Bladder microvascular endothelial cell (primary cell): ENCODE measurements at places on chromosomes 3 and 15. TPM values are rescaled to one million over a fixed set of nuclear protein-coding genes. Genes with fewer than 3 reads are reported as not detected.

The SLC6A11 gene
- not detected in 2 replicates for total RNA-seq

The CYP1A1 gene
- total RNA-seq, result 22.8 and 31.5 TPM in 2 replicates

The SEMA3G gene
- 6.8 and 83.5 TPM in 2 replicates for total RNA-seq

The TNFAIP8L3 gene
- 9.7 and 46.1 TPM in 2 replicates for total RNA-seq

The FAM107A gene
- 1.8 and 13.9 TPM in 2 replicates for total RNA-seq

The TSEN2 gene
- total RNA-seq, result 7.0 and 15.4 TPM in 2 replicates

The IQCF5 gene
- total RNA-seq, result not detected in 2 replicates

The ANKUB1 gene
- total RNA-seq, result not detected in 2 replicates

The CCR3 gene
- not detected in 2 replicates for total RNA-seq

The VIPR1 gene
- 0.25 TPM in 1 of 2 replicates, not detected in the other for total RNA-seq

The GOLGA8G gene
- not detected in 2 replicates for total RNA-seq

The GNB4 gene
- total RNA-seq, result 35.1 and 74.1 TPM in 2 replicates

The CAMP gene
- total RNA-seq, result not detected in 2 replicates

The EPHB3 gene
- under 0.01 TPM in 2 replicates for total RNA-seq

The WDR72 gene
- total RNA-seq, result not detected in 2 replicates

The CTDSPL gene
- total RNA-seq, result 15.4 and 128 TPM in 2 replicates

The CDCP1 gene
- 0.16 and 0.38 TPM in 2 replicates for total RNA-seq

The AHSG gene
- total RNA-seq, result not detected in 2 replicates

The CHRM5 gene
- total RNA-seq, result 0.31 TPM in 1 of 2 replicates, not detected in the other

The LRRN1 gene
- total RNA-seq, result not detected in 2 replicates

The ZMYND10 gene
- 0.16 and 0.31 TPM in 2 replicates for total RNA-seq

The SLC28A2 gene
- total RNA-seq, result not detected in 2 replicates
